ENCODE measurements at places on chromosomes 2 and 18.

DNA sequence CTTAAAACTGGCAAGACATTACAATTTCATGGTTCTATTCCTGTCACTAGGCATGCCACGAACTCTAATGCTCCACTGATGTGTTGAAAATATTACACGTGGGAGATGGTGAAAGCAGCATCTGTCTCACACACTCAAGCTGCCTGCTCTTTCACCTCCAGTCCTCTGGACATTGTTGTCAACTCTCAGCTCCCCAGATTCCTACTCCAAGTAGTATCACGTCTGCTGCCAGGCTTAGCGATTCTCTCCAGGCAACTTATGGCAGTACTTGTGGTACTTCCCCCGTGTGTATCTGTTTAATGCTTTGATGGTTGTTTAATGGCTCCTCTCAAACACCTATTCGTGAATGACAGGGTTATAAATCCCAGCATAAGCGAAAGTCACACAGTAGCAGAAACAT is 103.8 kb downstream of the TMEFF2 start:
- no peak for DNase-seq

DNA sequence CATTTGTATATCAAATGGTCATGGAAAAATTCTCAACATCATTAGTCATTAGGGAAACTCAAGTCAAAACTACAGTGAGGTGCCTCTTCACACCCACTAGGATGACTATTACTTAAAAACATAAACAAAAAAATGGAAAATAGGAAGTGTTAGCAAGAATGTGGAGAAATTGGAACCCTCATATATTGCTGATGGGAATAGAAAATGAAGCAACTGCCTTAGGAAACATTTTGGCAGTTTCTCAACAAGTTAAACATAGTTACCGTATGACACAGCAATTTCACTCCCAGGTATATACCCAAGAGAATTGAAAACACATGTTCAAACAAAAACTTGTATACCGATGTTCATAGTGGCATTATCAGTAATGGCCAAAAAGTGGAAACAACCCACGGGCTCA is 18.1 kb upstream of the CYP26B1 start:
- DNase-seq: peak; percentile 61

DNA sequence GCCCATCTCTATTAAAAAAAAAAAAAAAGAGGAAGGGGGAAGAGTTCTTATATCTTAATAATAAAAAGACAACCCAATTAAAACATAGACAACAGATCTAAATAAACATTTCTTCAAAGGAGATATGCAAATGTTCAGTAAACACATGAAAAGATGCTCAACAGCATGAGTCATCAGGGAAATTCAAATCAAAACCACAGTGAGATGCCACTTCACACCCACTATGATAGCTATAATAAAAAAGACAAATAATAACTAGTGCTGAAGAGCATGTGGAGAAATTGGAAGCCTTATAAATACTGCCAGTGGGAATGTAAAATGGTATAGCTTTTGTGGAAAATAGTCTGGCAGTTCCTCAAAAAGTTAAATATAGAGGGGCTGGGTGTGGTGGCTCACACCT is 61.5 kb upstream of the CYP20A1 start:
- DNase-seq: no peak

GRCh38 chr18:10444314-10445006 is 10.0 kb upstream of the APCDD1 start:
- no peak for DNase-seq

DNA sequence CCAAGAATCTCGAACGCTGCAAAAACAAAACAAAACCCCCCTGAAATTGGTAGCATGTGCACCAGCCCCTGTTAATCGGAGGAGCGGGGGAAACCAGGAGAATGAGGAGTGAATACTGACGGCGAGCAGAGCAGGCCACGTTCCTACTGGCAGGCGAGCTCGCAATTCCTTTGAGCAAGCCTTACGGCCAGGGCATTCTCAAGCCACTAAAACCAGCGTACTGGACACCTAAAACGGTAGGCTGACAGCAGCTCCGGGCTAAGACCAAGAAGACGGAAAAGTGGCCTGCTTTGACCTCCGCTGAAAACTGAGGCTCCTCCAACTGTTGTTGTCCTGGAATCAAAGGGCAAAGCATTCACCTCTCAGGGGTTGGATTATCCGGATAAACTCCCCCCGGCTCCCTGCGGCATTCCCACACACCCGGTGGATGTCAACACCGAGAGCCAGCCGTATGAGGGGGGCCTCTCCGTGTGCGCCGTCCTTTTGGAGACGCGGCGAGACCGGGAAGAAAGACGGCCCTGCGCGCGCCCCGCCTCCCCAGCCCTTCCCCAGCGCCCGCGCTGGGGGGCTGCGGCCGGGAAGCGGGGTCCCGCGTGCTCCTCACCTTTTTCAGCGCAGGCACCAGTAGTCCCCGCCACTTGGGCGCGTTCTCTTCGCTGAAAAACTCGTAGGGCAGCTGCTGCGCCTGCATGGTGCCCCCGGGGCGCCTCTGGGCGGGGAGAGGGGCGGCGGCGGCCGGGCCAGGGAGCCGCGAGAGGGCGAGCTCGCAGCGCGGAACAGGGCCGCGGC is 925 bp downstream of the SOS1 start:
- peak; percentile 55 for DNase-seq

All from NCI-H226 (cell line).